ENCODE measurements at places on chromosomes 16 and 17. TPM values are rescaled to one million over a fixed set of nuclear protein-coding genes. Genes with fewer than 3 reads are reported as not detected.

ABCC12 gene
- not detected for polyA plus RNA-seq

SMIM22 gene
- polyA plus RNA-seq, result 75.8 TPM

CD68 gene
- 512 TPM for polyA plus RNA-seq

PERCC1 gene
- 1.3 TPM for polyA plus RNA-seq

TRPV2 gene
- 5.9 TPM for polyA plus RNA-seq

AGRP gene
- 0.13 TPM for polyA plus RNA-seq

KRTAP2-2 gene
- not detected for polyA plus RNA-seq

KRT40 gene
- polyA plus RNA-seq, result 0.07 TPM

SLC6A2 gene
- polyA plus RNA-seq, result 0.12 TPM

- H3K27ac ChIP-seq, result no peak overlapping the region
- peaks cover 4% of the 10 kb centered on the region for H3K4me1 ChIP-seq
- H3K27me3 ChIP-seq, result no peaks in the 10 kb centered on the region
- DNase-seq, result no peak
These were observed 155.6 kb upstream of the PLCG2 start for GRCh38 chr16:81623365-81624102.

GRCh38 chr17:19703828-19704613, 12.4 kb downstream of the SLC47A2 start:
- H3K36me3 ChIP-seq, result no peaks in the 10 kb centered on the region
- no peak overlapping the region for H3K27ac ChIP-seq

DNA sequence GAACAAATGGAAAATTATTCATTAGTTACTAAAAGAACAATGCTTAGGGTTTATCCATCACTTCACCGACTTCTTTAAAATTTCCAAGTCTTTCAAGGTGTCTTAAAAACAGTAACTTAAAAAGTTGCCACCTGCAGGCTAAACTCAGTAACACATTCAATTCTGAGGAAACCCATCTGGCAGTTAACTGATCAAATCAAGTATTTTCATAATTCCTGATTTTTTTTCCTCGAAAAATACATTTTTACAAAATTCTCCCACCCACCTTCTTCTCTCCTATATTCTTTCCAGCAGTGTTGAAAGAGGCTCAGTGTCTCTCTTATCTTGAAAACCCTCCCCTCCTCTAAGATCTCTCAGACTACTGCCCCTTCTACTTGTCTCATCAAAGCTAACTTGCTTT, 29.9 kb downstream of the PARN start:
- no peaks in the 10 kb centered on the region for H3K4me1 ChIP-seq
- no peak overlapping the region for H3K4me3 ChIP-seq
- H3K27me3 ChIP-seq, result no peaks in the 10 kb centered on the region
- no peak for DNase-seq

DNA sequence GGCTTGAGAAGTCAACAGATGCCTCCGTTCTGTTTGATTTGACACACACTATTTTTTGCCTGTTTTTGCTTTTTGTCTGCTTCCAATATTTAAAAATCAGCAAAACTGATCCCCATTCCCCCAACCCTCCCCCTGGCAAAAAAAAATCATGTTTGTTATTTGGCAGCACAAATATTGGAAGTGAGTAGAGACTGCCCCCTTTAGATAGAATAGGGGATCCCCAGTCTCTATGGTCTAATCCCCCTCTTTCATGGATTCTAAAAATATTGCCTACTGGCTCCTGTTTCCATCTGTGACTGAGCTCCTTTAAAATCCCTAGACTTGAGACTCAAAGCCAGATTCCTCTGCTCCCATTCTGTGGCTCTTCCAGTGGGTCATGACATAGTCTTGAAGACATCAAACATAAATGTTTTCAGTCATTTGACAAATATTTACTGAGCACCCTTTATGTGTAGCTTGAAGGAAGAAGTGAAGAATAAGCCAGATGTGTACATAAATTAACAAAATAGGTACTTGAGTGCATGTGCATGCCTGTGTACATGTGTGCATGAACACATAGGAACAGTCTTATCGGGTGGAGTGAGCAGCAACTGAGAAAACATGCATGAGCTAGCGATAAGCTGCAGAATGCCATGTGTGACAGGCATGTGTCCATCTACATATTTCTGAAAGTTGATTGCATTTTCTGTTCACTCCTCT, 101.2 kb downstream of the SALL1 start:
- H3K36me3 ChIP-seq, result no peaks in the 10 kb centered on the region
- H3K4me3 ChIP-seq, result no peak overlapping the region
- DNase-seq, result no peak
- H3K4me1 ChIP-seq, result peaks cover 3% of the 10 kb centered on the region
- no peaks in the 10 kb centered on the region for H3K27me3 ChIP-seq
- H3K27ac ChIP-seq, result no peak overlapping the region

GRCh38 chr16:57481421-57481820, 4.9 kb downstream of the DOK4 start:
- H3K27me3 ChIP-seq, result no peaks in the 10 kb centered on the region
- H3K36me3 ChIP-seq, result peaks cover 22% of the 10 kb centered on the region
- no peak overlapping the region for H3K4me3 ChIP-seq
- peaks cover 76% of the 10 kb centered on the region for H3K4me1 ChIP-seq
- DNase-seq, result no peak

GRCh38 chr17:33750943-33751701, 458.0 kb upstream of the ASIC2 start:
- no peaks in the 10 kb centered on the region for H3K4me1 ChIP-seq
- no peaks in the 10 kb centered on the region for H3K36me3 ChIP-seq
- H3K4me3 ChIP-seq, result no peak overlapping the region
- H3K27ac ChIP-seq, result no peak overlapping the region
- peak; percentile 26 for DNase-seq
- peaks cover 2% of the 10 kb centered on the region for H3K27me3 ChIP-seq

DNA sequence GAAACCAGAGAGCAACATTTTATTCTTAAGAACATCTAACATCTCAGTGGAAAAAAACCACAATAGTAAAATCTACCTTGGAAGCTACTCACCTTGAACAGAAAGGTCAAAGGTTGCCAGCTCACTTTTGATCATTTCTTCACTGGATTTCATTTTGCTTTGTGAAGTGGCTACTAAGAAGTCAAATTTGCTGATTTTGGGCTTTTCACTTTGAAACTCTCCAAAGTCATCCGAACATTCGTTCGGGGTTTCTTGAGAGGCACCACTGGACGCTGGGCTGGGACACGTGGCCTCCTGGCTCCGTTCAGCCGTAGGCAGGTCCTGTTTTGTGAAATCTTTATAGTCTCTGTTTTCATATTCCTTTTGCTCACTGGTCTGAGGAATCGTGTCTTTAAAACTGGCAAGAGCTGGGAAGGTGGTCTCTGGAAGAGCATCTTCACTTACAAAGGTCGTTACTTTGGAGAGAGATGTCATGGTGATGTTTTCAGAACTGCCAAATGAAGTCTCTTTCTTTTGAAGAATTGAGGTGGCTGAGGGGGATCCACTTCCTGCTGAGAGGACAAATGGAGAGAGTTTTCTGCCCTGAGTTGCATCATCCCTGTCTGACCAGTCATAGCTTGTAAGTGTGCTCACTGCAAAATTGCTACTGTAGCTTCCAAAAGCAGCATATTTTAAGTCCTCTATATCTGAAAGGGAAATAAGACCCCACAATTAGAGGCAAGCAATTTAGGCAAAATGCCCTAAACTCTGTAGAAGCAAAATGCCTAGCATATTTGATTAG, 52.4 kb downstream of the DUSP14 start:
- H3K27me3 ChIP-seq, result no peaks in the 10 kb centered on the region
- H3K27ac ChIP-seq, result no peak overlapping the region
- H3K36me3 ChIP-seq, result peaks cover 52% of the 10 kb centered on the region
- H3K4me1 ChIP-seq, result no peaks in the 10 kb centered on the region
- no peak overlapping the region for H3K4me3 ChIP-seq

DNA sequence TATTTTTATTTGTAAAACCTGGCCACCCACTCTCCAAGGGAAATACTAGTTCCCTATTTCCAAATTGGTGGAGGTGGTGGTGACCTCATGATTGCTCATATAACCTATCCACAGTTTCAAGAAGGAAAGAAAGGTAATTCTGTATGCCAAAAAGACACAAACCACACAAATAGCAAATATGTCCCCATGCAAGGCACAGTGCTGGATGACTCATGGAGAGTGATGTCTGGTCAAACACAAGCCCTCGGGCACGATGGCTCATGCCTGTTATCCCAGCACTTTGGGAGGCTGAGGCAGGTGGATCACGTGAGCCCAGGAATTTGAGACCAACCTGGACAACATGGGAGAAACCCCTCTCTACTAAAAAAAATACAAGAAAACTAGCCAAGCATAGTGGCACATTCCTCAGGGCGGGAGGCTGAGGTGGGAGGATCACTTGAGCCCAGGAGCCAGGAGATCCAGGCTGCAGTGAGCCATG, 64.2 kb downstream of the GNA13 start:
- no peak for DNase-seq
- H3K4me1 ChIP-seq, result no peaks in the 10 kb centered on the region
- H3K36me3 ChIP-seq, result no peaks in the 10 kb centered on the region
- no peaks in the 10 kb centered on the region for H3K27me3 ChIP-seq
- no peak overlapping the region for H3K27ac ChIP-seq

DNA sequence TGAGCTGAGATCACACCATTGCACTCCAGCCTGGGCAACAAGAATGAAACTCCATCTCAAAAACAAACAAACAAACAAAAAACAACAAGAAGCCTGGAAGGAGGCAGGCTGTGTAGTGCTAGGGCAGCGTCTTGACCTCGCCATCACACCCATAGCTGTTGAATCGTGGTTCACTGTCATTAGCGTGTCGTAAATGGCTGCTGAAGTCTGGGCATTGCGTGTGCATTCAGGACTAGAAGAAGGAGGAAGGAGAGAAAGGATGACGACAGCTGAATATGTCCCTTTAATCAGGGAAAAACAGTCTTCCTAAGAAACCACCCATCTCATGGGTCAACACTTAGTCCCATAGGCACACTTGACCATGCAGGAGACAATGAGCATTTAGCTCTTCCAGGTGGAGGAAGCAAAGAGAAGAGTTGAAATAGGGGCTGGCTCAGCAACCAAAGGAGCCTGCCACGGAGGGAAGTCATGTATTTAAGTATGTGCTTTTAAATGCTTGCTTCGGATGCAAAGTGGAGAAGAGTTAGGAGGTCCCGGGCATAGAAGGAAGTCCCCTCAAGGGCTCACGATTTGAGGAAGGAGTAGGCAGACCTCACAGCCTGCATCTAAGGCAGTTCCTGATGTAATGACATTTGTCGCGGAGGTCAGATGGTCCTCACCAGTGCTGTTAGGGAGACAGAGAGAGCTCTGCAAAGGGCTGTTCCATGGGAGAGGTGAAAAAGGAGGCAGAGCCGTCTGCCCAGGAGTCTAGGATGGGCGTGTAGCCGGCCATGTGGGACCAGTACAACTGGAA, 8.8 kb downstream of the PRSS22 start:
- H3K36me3 ChIP-seq, result no peaks in the 10 kb centered on the region
- H3K27me3 ChIP-seq, result peaks cover 3% of the 10 kb centered on the region
- H3K27ac ChIP-seq, result no peak overlapping the region
- no peak for DNase-seq

DNA sequence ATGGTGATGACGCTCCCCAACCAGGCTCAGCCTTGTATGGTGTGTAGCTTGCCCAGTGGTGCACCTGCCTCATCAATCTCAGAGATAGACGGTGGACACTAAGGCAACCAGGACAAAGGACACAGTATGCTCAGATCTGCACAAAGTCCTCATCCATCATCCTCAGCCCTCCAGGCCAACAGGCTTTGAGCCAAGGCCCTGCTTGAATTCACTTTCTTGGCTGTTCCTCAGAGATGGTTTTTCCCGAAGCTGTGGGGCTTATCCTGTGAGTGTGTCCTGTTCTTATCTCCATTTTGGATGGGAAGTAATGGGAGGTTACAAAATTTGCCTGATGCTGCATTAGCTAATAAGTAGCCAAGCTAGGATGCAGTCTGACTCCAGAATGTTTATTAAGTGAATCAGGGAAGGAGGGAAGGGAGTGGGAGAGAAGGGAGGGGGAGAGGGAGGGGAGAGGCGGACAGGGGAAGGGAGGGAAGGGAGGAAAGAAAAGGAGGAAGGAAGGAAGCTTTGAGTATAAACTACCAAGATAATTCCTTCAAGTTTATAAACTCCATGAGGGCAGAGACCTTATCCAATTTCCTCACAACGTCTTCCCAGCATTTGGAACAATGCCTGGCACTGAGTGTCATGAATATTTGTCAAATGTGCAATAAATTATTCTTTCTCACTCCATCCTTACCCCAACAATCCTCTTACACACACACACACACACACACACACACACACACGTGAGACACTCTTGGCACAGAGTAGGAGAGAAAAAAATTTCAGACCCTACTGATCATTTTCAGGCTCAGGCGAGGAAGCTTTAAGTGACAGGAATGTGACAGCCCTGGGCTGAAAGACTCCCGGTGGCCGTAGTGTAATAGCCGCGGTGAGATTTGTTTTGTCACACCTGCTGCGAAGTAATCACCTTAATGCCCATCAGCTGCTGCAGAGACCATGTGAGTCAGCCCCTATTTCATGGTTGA, 84.3 kb downstream of the BMERB1 start:
- peaks cover 4% of the 10 kb centered on the region for H3K4me1 ChIP-seq
- no peaks in the 10 kb centered on the region for H3K27me3 ChIP-seq
- no peaks in the 10 kb centered on the region for H3K36me3 ChIP-seq
- no peak overlapping the region for H3K4me3 ChIP-seq

- H3K27ac ChIP-seq, result no peak overlapping the region
- no peaks in the 10 kb centered on the region for H3K36me3 ChIP-seq
- no peak overlapping the region for H3K4me3 ChIP-seq
- peaks cover 3% of the 10 kb centered on the region for H3K4me1 ChIP-seq
These were observed 7.3 kb upstream of the SMPD3 start for GRCh38 chr16:68455631-68456030.

DNA sequence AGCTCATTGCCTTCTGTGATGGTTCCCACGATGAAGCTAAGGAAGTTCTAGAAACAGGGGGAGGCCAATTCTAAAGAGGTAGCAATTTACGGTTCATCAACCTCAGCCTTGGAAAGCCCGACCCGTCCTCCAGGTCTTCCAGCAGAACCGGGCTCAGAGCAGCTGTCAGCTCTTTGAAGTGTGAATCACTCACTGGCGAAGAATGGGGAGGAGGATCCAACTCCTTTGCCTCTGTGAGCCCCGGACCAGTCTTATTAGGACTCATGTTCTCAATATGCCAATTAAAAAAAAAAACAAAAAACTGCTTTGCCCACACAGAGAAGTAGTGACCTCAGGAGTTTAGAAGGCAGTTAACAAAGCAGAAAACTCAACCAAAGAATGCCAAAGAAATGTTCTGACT, 31.4 kb downstream of the STX8 start:
- no peak for DNase-seq
- no peak overlapping the region for H3K27ac ChIP-seq
- H3K4me3 ChIP-seq, result no peak overlapping the region
- H3K4me1 ChIP-seq, result no peaks in the 10 kb centered on the region

Measured in large intestine (tissue), 12 donors.